ENCODE measurements at places on chromosomes 13 and 19.

- no peak for DNase-seq
Measured at GRCh38 chr19:45322311-45322710, 364 bp downstream of the CKM start.

- peak; percentile 90 for DNase-seq
Measured at GRCh38 chr19:47609906-47610894, 1.3 kb downstream of the BICRA start.

- no peak for DNase-seq
Measured at GRCh38 chr19:3028305-3029064, 595 bp downstream of the TLE2 start.

GRCh38 chr13:62119739-62120700 is 704.4 kb upstream of the PCDH20 start:
- no peak for DNase-seq

GRCh38 chr19:15787611-15788155 is at the start of gene OR10H5:
Gene OR10H5 (plus strand): TSS chr19:15787661. CDS start chr19:15794049, 6,388 bp downstream.
- no peak for DNase-seq

GRCh38 chr19:21655540-21656126 is 111.7 kb downstream of the ZNF100 start:
- no peak for DNase-seq

GRCh38 chr19:1004803-1005664 is 4.8 kb downstream of the GRIN3B start:
- DNase-seq: no peak

GRCh38 chr19:44777715-44778347 is at the start of gene CBLC:
Gene CBLC (plus strand): TSS chr19:44777890. CDS start chr19:44777932, 42 bp downstream.
- no peak for DNase-seq

DNA sequence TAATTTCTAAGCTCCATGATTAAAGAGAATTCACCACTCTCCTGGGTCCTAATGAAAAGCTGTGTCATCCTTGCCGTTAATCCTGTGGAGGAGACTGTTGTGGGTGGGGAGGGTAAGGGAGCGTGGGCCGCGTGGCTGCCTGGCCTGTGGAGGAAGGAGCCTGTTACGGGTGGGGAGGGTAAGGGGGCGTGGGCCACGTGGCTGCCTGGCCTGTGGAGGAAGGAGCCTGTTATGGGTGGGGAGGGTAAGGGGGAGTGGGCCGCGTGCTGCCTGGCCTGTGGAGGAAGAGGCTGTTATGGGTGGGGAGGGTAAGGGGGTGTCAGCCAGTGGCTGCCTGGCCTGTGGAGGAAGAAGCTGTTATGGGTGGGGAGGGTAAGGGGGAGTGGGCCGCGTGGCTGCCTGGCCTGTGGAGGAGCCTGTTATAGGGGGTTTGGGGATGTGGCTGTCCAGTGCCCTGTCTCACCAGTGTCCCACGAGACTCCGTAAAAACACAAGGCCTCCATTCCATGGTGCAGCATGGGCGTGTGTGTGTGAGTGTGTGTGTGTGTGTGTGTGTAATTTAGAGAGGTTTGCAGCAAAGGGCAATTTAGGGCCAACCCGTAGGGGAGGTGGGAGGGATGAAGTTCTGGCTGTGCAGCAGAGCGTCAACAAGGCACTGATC is 15.6 kb upstream of the DCUN1D2 start:
- no peak for DNase-seq

GRCh38 chr13:106113796-106114195 is 421.7 kb downstream of the EFNB2 start:
- DNase-seq: no peak

DNA sequence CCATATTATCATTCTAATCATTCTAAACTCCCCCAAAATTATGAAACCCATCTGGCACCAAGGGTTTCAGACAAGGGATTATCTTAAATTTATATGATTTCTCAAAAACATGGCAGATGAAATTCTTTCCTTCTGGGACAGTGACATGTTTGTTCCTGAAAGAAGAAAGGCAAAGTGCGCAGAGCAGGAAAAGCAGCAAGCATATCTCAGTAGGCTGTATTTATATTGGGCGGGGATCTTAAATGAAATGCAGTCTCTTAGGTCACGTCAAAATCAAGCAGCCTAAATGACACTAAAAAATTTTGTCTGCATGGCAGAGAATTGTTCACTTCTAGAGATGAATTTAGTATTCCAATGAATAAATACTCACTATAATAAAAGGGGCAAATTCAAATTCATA is 49.3 kb downstream of the RCBTB2 start:
- DNase-seq: no peak

DNA sequence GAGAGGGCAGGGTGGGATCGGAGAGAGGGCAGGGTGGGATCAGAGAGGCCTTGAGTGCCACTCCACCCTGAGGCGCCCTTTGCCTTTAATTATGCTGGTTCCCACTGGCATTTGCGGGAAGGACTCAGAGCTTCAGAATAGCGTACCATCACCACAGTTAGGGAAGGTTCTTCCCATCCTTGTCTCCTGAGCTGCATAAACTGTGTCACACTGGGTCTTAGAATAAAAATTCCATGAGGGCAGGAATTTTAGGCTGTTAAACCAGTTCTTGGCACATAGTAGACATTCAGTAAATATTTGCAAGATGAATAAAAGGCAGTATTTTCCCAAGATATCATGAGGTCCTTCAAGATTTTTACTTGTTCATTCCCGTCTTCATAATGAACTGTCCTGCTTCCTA is 24.4 kb downstream of the PPP2R1A start:
- DNase-seq: no peak
